ENCODE measurements at places on chromosomes 1 and 21.

GRCh38 chr1:213176341-213176740 lies 125.3 kb downstream of the RPS6KC1 start:
- DNase-seq, result no peak

DNA sequence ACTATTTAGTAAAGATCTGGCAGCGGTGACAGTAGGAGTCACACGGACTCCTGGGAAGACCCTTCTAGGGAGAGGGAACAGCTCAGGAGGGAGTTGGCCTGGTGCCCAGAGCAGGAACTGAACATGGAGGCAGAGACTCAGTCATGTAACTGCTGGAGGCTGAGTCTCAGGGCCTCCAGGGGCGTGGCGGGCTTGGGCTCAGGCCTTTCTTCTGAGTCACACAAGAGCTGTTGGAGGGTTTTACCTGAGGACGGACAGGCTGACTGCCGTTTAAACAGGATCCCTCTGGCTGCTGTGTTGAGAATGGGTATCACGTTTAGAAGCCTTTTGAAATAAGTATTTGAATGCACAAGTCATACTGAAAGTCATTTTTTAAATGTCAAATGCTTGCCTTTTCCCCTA lies 7.2 kb upstream of the ETS2 start:
- no peak for DNase-seq

GRCh38 chr1:10544239-10544638 lies 69.5 kb downstream of the PEX14 start:
- no peak for DNase-seq

DNA sequence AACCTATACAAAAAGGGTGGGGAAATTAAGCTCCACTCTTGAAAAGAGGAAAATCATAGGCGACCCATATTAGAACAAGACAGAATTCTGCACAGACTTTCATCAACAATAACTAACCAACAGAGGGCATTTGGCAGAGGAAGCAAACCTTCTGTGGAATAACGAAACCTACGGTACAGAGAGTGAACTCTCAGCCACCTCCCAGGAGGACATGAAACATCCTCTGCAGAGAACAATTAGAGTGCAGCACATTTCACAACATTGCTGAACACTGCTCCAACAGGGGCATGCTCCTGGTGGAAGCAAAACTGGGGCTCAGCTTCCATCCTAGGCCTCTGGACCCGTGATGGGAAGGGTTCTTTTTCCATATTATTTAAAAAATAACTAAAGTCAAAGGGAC lies 110.9 kb downstream of the KCNJ15 start:
- no peak for DNase-seq

DNA sequence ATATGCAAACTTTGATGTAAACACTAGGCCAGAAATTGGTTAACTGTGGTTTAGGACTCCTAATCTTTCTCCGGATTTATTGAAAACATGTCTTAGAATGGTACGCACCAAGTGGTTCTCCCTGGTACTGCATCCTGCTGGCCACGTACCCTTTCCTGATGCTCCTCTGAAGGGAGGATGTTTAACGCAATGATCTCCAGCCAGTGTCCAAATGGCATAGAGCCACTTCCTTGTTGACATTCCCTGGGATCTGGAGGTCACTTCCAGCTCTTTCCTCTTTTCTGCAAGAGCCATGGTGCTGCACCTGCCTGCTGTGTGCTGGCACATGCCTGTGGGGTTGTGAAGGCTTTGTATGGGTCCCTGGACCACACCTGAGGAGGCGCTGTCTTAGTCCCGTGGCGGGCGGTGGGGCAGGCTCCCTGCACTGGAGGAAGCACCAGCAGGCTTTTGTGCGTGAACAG lies 53.9 kb downstream of the GALNT2 start:
- DNase-seq, result no peak

GRCh38 chr21:46605767-46606426 lies 1.0 kb upstream of the S100B start:
- DNase-seq, result peak; percentile 16

All from effector memory CD4-positive, alpha-beta T cell (primary cell).